NCI-H526 treated with DMSO at 0.1 percent for 48 hours (cell line): ENCODE measurements at places on chromosomes 12 and 14.

DNA sequence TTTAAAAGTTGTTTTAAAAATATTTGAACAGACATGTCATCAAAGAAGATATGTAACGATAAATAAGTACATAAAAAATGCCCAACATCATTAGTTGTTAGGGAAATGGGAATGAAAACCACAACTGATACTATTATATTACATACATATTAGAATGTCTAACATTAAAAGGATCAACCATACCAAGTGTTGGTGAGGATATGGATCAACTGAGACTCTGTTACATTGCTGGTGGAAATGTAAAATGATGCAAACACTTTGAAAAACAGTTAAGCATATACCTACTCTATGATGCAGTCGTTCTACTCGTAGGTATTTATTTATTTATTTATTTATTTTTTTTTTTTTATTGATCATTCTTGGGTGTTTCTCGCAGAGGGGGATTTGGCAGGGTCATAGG lies 149.7 kb downstream of the BRMS1L start:
- DNase-seq = no peak

- peak; percentile 3 for DNase-seq
Observed at GRCh38 chr12:3655328-3655900, 97.5 kb downstream of the CRACR2A start.

DNA sequence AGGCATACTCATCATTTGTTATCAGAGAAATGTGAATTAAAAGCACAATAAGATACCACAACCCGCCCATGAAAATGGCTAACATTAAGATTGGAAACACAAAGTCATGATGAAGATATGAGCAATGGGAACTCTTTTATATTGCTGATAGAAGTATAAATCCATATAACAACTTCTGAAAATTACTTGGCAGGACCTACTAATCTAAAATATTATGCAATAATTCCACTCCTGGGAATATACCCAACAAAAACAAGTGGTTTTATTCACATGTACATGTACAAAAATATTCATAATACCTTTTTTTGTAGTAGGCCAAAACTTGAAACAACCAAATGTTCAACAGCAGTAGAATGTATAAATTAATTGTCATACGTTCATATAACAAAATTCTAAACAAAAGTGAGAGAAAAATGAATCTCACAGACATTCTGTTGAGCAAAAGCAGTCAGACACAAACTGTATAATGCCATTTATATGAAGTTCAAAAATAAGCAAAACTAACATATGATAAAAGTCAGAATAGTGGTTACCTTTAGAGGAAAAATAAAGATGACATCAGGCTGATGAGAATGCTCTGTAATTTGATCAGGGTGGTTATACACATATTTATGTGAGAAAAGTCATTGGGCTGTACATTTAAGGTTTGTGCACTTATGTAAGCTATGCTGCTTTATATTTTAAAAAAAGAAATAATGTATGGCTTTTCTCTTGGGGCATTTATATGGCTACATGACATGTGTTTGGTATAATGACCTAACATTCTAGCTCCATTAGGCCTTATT lies 309.2 kb upstream of the KITLG start:
- no peak for DNase-seq

GRCh38 chr14:75442642-75443041 lies 14.8 kb downstream of the JDP2 start:
- no peak for DNase-seq

- no peak for DNase-seq
Observed at GRCh38 chr12:1044199-1044598, 53.2 kb downstream of the ERC1 start.

- no peak for DNase-seq
Observed at GRCh38 chr12:64713376-64713775, 45.8 kb downstream of the GNS start.

DNA sequence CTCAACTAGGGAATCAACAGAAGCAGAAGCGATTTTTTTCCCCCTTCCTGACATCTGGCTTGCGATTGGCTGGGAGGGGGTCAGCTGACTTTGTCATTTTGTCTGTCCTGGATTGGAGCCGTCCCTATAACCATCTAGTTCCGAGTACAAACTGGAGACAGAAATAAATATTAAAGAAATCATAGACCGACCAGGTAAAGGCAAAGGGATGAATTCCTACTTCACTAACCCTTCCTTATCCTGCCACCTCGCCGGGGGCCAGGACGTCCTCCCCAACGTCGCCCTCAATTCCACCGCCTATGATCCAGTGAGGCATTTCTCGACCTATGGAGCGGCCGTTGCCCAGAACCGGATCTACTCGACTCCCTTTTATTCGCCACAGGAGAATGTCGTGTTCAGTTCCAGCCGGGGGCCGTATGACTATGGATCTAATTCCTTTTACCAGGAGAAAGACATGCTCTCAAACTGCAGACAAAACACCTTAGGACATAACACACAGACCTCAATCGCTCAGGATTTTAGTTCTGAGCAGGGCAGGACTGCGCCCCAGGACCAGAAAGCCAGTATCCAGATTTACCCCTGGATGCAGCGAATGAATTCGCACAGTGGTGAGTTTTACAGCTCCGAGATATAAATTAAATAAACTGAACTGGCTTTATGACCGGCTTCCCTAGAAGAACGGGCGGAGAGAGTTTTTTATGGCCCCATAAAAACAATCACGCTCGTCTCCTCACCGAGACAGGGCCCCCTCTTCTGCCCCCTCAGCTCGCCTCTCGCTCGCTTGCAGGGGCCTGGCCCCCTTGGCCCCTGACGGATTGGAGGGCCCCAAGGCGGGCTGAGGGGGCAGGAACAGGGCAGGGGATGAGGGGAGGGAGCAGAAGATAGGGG lies at the start of gene HOXC6:
Gene HOXC6, plus strand, starts transcription at position 127 of the 888 bp plus-strand sequence. Its CDS starts 82 bp downstream, at position 209.
- DNase-seq = no peak

DNA sequence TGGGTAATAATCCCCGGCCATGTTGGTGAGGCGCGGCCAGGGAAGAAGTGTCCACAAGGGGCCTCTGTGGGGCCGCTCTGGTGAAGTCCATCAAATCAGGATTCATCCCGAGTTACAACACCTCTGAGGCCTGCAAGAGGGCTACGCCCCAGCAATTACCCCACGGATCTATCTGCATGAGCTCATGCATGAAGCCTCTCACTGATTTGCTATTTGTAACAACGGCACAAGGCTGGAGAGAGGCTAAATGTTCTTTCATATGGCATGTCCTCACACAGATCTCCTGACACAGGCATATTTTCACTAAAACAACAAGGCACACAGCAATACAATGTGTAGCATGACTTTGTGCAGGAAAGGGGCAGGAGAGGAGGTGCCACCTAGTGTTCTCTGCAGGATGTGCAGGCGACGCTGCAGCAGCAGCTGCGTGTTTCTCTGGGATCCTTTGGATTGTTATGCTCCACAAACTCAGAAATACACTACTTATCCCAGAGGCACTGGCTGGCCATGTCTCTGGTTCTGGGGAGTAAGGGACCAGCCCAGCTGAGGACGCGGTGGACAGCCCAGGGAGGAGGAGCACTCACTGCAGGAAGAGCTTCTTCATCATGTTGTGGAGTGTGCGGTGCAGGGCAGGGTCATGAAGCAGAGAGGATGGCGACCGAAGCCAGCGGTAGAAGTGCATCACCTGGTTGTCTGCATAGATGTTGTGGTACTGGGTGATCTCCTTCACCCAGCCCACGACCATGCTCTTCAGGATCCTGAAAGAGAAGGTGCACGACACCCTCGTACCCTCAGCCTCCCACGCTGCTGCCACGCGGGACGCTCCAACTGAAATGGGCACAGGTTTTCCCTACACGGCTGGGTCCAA lies 20.2 kb downstream of the P2RX2 start:
- DNase-seq = no peak

GRCh38 chr12:127928615-127929571 lies 338.1 kb upstream of the TMEM132C start:
- DNase-seq = no peak

- no peak for DNase-seq
Observed at GRCh38 chr14:72476657-72477499, 417.0 kb downstream of the DPF3 start.
